ENCODE measurements at places on chromosomes 7 and 10. TPM values are rescaled to one million over a fixed set of nuclear protein-coding genes. Genes with fewer than 3 reads are reported as not detected.

DNA sequence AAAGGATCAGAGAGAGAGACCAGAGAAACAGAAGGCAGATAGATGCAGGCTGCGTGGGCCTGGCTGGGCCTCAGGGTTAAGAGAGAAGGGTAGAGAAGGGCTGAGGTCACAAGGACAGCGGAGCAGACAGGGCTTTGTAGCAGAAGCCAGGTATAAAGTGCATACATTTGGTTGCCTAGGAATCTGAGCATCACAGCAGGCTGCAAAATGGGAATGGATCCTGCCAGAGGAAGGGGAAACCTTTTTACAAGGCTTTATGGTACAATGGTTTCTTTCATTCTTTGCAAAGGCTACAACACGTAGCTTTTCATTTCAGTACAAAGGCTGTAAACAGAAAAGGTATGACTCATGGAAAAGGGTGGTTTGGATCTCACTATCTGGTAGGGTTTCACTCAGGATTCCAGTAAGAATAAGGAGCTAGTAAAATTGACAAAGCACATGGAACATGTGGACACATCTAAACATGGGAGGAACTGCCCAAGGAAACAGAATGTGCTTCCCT, 275.1 kb downstream of the DOCK4 start:
- DNase-seq = no peak

- no peak for DNase-seq
These were observed 528.8 kb downstream of the DNAJB6 start for GRCh38 chr7:157865351-157866165.

The PITX3 gene
- total RNA-seq = not detected

DNA sequence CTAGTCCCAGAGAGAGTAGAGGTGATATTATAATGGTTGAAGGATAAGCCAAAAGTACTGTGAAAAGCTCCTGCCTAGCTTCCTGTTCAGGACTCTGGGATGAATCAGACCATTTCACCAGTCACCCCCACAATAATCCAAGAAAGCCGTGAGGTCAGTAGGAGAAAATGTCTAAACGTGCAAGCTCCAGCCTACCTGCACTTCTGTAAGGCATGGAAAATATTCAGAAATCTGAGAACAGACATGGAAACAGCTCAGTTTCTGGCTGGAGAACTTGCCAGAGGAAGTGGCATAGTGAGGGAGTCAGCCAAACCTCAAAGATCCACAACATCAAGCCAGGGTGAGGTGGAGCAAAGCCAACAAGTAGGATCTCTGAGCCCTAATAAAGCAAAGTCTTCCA, 58.2 kb downstream of the ELAPOR2 start:
- DNase-seq = peak; percentile 38

GRCh38 chr10:3108575-3109105, 41.3 kb downstream of the PFKP start:
- DNase-seq = no peak

GRCh38 chr7:47556511-47557180, 25.3 kb downstream of the TNS3 start:
- peak; percentile 30 for DNase-seq

The SEC31B gene
- total RNA-seq = 1.2 TPM

The OR2A1 gene
- total RNA-seq = not detected

DNA sequence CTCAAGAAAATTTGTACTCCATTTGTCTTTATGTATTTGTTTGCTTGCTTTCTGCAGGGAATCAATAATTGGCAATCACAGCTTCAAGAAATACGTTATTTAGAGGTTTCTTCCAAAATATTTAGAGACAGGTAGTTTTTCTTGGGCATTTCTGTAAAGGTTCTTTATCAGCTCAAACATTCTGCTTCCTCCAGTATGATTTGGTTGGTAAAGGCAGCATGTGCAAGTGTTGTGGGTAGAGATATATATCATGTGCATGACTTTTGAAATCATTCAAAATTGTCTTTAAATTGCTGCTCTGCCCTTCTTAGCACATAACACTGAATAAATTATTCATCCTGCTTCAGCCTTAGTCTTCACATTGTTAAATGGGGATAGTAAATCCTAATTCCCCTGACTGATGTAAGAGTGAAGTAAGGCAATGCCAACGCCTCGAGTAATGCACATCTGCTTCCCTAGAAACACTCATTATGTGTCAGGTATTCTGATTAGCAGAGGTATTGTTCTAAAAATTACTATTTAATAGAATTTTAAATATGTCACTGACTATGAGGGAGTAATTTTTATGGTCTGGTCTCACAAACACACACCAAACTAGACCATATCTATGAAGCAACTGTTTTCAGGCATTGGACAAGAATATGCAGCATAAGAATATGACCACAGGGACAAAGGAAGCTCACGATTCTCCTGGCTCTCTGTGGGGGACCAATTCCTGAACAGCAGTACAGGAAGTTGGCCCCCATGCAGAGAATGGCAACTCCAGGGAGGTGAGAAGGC, 77.3 kb upstream of the AKR1E2 start:
- DNase-seq = no peak

DNA sequence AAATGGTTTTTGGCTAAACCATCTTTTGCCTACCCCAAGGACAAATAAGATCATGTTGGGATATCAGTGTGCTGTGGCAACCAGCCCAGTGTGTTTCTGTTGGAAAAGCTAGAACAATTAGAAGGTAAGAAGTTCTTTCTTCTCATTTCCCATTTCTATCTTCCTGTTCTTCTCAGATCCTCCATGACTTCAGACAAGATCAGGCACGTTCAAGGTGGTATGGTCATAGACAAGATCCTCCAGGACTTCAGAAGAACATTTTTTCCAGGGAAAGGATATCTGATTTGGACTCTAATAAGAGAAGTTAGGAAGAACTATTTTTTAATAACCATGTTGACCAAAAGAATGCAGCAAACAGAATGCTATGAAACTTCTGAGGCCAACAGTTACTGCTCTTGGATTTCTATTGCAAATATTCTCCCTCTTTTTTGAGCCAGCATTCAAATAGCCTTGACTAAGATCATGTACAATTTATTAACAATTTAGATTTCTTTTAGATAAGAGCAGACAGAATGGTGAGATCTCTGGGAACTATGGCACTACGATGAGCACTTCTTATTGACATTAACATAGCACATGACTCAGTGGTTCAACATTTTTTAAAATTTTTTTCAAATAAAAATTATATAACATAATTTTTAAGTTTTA, 15.9 kb downstream of the HYCC1 start:
- no peak for DNase-seq

The PLPP4 gene
- total RNA-seq = 13.4 TPM

- DNase-seq = no peak
These were observed 115.9 kb upstream of the EEPD1 start for GRCh38 chr7:36037121-36037662.

GRCh38 chr7:18792871-18793595, 297.5 kb downstream of the HDAC9 start:
- DNase-seq = no peak

The GIMAP8 gene
- not detected for total RNA-seq

DNA sequence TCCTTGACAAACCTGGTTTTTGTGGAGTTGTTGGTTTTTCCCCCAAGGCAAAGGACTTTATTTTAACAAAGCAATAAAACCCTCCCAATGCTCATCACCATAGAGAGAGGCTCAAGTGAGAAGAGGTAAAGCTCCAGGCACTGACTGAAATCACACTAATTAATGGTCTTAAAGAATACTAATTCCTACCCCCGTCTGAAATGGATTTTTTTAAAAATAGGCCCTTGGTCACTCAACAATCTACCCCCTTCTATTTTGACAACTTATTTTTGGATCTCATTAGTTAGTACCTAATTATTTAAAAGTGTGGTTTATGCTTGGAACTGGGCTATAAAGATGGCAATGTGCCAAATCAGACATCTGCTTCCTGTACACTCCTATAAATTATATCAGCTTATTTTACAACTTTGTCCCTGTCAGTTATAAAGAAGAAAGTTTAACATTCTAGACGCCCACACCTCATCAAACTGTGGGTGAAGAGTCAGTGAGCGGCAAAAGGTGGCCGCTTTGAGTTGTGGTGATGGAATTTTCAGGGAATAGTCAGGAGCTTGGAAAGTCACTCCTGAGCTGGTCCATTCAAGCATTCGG, 10.6 kb downstream of the GLI3 start:
- DNase-seq = no peak

DNA sequence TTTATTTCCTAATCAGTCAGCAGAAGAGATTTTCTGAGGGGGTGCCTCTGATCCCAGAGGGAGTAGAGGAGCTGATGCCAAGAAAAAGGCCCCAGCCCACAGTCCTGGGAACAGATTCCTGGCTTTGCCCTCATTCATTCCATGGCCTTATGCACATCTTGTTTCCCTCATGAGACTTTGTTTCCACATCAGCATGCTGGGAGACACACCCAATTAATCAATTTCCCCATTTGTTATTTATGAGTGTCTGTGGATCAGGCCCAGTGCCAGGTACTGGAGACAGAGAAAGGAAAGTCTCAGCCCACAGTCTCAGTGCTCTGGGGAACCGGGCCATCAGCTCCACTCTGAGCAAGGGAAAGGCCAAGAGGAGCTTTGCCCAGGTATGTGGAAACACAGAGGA, 496.2 kb upstream of the ZMIZ1 start:
- DNase-seq = no peak

The KAZALD1 gene
- total RNA-seq = 54.4 TPM

The ERVW-1 gene
- not detected for total RNA-seq

GRCh38 chr10:115606086-115606485, 512.9 kb downstream of the ATRNL1 start:
- DNase-seq = no peak

DNA sequence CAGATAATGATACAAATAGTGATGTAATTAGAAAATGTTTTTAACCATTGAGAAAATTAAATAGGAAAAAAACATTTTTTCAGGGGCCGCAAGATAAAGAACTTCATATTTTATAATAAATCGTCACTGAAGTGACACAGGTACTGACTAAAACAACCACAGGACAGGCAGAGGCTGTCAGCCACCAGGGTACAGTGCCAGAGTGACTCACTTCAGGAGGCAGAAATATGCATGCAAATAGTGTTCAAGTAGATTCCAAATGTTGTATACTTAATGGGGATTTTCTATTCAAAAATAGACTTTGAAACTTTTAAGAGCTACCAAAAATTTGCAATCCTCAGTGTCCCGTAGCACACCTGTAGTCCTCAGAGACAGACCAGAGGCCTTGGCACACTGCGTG, 68.6 kb downstream of the FRMPD2 start:
- DNase-seq = peak; percentile 14

DNA sequence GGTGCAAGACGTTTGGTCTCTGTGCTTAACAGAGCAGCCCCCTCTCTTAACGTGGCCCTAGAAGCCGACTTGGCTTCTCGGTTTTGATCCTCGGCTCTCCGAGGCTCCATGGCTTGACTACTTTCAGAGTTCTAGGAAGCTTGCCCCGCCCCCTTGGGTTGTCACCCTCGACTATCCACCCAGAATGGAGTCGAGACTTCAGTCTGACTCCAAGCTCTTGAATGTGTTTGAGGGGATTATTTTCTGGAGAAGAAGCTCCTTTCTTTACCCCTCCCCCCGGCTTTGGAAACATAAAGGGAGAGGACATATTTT, 448 bp downstream of the SEC24C start:
- peak; percentile 68 for DNase-seq

DNA sequence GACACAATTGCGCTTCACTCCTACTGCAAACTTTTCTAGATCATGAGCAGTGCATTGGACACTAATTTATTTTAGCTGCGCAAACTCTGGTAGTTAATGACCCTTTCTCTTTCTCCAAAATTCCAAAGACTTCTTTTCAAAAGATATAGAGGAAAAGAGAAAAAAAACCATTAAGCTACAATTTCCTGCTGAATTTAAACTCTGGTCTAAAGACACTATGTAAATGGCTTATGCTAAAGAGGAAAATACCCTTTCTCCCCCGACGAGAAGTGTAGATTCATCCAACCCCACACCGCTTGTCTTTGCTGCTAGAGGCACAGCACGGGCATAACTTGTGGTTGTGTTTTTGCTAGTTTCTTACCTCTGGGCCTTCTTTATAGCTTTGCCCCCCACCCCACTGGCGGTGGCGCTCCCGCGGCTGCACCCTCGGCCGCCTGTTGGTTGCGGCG, 84.1 kb downstream of the SNX10 start:
- no peak for DNase-seq

DNA sequence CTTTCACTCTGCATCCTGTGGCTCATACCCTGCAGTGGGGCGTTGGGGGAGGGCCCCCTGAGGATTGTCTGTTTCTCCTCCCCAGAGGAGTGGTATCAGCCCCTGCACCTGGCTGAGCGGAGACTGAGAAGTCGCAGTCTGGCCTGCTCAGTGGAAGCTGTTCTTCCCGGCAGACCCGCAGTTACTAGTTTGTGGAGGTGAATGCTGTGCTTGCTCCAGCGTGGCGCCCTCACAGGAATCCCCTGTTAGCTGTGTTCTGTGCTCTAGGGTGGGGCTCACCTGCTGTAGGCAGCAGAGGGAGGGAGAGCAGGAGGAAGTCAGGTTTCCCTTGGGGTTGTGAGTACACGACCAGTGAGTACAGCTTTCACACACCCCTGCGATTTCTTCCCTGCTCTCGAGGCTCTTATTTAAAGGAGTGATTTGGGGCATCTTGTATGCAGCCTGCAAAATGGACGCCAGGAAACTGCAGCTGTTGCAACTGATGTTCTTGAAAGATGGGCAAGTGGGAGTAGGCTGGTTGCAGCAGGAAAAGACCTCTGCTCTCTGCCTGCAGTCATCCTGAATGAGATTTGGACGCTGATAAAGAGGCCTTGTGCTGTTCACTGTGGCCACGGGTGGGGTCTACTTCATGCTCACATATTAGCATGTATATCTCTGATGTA, 66.4 kb downstream of the HK1 start:
- DNase-seq = no peak

- DNase-seq = no peak
These were observed 138.7 kb downstream of the SLC25A13 start for GRCh38 chr7:96183163-96183670.

GRCh38 chr7:116210345-116211005, at the start of gene TES:
TSS of gene TES (plus strand) at chr7:116210539. CDS start at chr7:116210708, 169 bp downstream.
- peak; percentile 59 for DNase-seq

DNA sequence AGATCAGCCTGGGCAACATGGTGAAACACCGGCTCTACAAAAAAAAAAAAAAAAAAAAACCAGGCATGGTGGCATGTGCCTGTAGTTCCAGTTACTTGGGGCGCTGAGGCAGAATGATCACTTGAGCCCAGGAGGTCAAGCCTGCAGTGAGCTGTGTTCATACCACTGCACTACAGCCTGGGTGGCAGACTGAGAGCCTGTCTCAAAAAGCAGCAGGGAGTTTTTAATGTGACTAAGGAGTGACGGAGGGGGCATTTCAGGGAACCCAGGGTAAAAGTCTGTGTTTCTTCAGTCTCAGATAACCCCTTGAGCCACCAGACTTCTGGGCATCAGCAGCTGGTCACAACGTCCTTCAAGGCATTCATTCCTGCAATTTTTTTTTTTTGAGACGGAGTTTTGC, 2.2 kb upstream of the C10orf95 start:
- DNase-seq = no peak

GRCh38 chr10:124125305-124126116, 32.1 kb upstream of the CHST15 start:
- DNase-seq = no peak

DNA sequence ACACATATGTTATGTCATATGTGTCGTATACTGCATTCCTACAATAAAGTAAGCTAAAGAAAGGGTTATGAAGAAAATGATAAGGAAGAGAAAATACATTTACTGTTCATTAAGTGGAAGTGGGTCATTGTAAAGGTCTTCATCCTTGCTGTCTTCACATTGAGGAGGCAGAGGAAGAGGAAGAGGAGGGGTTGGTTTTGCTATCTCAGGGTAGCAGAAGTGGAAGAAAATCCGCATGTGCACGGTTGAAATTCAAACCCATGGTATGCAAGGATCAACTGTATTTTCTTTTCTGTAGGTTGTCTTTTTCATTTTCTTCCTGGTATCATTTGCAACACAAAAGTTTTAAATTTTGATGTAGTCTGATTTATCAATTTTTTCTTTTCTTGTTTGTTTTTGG, 6.3 kb downstream of the PLEKHA8 start:
- no peak for DNase-seq

All from MG63 (cell line).